ENCODE measurements at places on chromosomes 11 and 22. TPM values are rescaled to one million over a fixed set of nuclear protein-coding genes. Genes with fewer than 3 reads are reported as not detected.

SLC39A13 gene
- total RNA-seq, result 20.9 TPM

ALDH3B2 gene
- not detected for total RNA-seq

CD3E gene
- not detected for total RNA-seq

GP1BB gene
- not detected for total RNA-seq

TRIM29 gene
- 0.43 TPM for total RNA-seq

BMAL1 gene
- 6.8 TPM for total RNA-seq

IL17RA gene
- 9.9 TPM for total RNA-seq

PDE2A gene
- 3.4 TPM for total RNA-seq

RIMBP3C gene
- total RNA-seq, result not detected

TRIM49 gene
- not detected for total RNA-seq

TMPRSS6 gene
- not detected for total RNA-seq

LMNTD2 gene
- 3.1 TPM for total RNA-seq

FIBIN gene
- total RNA-seq, result 0.45 TPM

SMC1B gene
- not detected for total RNA-seq

PRG3 gene
- not detected for total RNA-seq

JAML gene
- 0.86 TPM for total RNA-seq

VWCE gene
- 12.3 TPM for total RNA-seq

TTC28 gene
- 13.1 TPM for total RNA-seq

HIC2 gene
- total RNA-seq, result 21.9 TPM

ASPHD2 gene
- 11.1 TPM for total RNA-seq

XKR3 gene
- total RNA-seq, result 0.25 TPM

APOL6 gene
- 0.13 TPM for total RNA-seq

SAAL1 gene
- 48.3 TPM for total RNA-seq

HEPACAM gene
- not detected for total RNA-seq

ENTHD1 gene
- total RNA-seq, result not detected

C11orf86 gene
- total RNA-seq, result 1.2 TPM

OR4D5 gene
- total RNA-seq, result not detected

FAM111B gene
- 40.0 TPM for total RNA-seq

TEX12 gene
- total RNA-seq, result not detected

All from H1 (cell line).